ENCODE measurements at places on chromosomes 11 and 22.

- no peak for DNase-seq
Observed at GRCh38 chr11:8217926-8218325, 45.8 kb downstream of the LMO1 start.

GRCh38 chr11:61695917-61696316 lies 15.7 kb downstream of the DAGLA start:
- DNase-seq = no peak

GRCh38 chr11:94031625-94032024 lies 10.5 kb downstream of the HEPHL1 start:
- no peak for DNase-seq

GRCh38 chr11:19562156-19562555 lies 150.5 kb upstream of the NAV2 start:
- no peak for DNase-seq

GRCh38 chr22:35021161-35021560 lies 44.8 kb upstream of the ISX start:
- no peak for DNase-seq

GRCh38 chr11:3167143-3168119 lies 2.3 kb upstream of the OSBPL5 start:
- no peak for DNase-seq

- DNase-seq = no peak
Observed at GRCh38 chr11:95016139-95016538, 8.9 kb upstream of the KDM4E start.

DNA sequence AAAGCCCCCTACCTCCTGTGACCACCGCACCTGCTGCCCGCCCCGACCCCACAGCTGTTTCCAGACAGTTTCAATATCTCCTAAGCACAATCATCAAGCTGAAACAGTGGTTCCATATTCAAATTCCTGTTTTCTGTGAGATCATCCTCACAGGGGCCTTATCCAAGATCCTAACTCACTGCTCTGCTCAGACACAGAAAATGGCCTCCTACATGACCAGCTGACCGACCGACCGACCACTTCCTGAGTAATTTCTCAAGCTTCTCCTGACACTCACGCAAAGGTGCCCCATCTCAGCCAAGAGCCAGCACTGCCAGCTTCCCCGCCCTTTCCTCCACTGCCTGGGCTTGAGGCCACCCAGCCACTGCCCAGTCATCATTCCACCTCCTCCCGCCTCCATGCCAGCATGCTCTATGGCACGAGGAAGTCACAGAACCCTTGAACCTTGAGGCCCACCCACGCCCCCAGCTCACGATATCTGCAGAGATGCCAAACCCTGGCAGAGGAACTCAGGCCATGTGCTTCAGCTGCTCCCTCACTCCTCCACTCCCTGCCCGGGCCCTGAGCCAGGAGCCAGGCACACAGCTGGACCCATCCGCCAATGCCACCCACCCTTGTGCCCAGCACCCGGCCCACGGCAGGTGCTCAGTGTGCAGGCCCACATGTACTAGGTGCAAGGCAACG lies 14.0 kb downstream of the KIAA0930 start:
- DNase-seq = peak; percentile 38

GRCh38 chr11:60775420-60775961 lies 9.6 kb upstream of the MS4A10 start:
- peak; percentile 88 for DNase-seq

- peak; percentile 63 for DNase-seq
Observed at GRCh38 chr11:115760461-115761320, 256.5 kb upstream of the CADM1 start.

DNA sequence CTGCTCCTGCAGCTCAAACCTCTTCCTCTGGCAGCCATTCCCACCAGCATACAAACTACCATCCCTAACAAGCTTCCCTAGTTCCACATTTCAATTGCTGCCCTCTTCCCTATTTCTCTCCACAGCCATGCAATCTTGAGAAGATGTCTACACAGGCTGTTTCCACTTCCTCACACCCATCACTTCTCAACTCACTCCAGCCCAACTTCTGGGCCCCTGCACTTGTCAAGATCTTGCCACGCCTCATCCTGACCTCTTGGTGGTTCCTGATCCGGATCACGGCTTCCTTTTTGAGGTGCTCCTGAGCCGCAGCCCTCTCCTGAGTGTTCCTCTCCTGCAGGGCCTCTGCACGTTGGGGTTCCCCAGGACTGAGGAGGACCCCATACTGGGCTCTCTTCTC lies 22.6 kb downstream of the RPL27A start:
- no peak for DNase-seq

- DNase-seq = no peak
Observed at GRCh38 chr11:102487214-102487613, 34.6 kb upstream of the TMEM123 start.

GRCh38 chr11:76318744-76319384 lies 62.1 kb downstream of the THAP12 start:
- DNase-seq = peak; percentile 89

DNA sequence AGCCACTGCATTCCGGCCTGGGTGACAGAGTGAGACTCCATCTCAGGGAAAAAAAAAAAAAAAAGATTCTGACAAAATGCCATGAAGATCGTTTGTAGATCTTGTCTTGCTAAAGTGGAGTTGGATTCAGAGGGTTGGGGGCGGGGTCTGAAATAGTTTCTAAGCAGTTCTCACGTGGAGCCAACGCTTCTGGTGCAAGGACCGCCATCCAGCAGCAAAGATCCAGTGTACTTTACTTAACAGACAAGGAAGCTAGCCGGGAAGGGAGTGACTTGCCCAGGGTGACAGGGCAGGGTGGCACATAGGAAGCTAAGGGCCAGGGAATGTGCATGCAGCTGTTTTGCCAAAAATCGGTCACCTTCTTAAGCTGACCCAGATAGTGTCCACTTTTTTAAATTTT lies 27.4 kb downstream of the APOL1 start:
- no peak for DNase-seq

DNA sequence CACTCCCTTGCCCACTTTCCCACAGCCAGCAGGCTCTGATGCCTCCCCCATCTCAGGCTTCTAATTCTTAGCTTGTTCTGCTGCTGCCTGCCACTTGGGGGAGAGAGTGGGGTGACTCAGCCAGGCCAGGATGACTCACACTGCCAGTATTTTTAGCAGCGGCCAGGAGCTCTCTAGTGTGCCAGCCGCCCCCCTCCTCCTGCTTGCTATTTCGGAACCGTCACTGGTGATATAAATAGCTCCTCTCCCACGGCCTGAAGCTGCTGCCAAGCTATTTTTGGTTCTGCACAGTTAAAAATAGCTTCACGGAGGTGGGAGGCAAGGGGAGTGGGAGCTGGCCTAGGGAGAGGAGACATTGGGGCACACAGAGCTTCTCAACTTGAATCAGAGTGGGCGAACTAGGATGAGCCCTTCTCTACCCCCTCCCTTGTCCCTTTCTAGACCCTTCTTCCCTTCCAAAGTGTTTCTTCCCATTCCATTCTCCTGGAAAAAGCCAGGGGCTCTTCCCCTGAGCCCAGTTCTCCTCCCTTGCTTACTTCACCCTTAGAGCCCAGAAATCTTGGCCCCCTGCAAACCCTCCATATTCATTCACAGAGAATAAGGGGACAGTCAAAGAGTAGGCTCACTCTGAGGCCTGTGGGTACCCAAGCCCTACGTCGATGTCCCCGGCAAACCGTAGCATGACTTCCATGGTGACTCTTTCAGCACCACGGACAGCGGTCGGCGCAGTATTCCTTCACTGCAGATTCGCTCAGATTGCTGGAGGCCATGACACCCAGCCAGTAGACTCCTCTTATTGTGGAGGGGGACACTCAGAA lies 2.5 kb upstream of the NPAS4 start:
- DNase-seq = peak; percentile 91

DNA sequence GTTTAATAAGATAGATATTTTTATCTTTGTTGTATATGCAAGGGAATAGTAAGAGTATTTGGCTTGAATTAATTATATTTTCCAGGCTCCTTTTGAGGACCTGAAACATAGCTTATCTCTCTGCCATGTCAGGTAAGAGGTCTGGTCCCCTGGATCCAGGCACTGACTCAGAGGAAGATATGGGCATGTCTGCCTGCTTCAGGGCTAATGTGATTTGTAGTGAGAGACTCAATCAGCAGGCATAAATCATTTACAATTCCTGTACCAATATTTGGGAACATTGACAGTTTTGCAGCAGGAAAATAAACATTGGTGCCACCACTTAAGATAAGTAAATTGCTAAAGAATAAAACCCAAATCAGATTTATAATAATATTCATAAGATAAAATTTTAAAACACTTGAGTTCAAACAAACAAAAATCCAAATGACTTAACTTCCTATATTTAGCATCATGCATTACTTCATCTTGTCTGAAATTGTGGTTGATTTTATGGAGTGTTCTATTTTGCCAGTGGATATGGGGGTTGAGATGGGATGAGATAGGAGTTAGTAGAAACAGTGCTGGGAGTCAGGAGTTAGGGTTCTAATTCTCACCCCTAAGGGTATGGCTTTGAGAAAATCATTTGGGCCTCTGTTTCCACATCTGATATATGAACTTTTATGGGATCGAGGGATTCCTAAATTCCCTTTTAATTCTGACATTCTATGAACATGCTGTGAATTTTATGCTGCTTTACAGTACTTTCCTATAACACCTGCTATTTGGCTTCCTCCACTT lies 5.1 kb upstream of the CALCA start:
- no peak for DNase-seq

GRCh38 chr11:19606856-19607655 lies 105.6 kb upstream of the NAV2 start:
- DNase-seq = no peak

DNA sequence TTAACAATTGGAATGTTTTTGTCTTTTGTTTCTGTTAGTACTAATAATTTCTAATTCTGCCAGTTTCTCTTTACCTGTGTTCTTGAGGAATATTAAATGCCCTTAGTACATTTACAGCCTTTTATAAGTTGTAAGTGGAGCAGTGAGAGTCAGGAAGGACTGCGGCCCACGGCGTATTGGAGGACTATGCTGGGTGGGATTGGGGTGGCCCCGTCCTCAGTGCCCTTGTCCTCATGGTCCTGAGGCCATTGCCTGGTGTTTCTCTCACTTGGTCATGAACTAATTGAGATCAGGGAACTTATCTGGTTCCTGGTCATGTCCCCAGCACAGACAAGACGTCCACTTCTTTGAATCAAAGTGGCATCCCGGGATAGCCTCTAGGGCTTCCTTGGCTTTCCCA lies 3.3 kb downstream of the TUB start:
- no peak for DNase-seq

GRCh38 chr11:117220999-117221774 lies 10.7 kb downstream of the PCSK7 start:
- no peak for DNase-seq

DNA sequence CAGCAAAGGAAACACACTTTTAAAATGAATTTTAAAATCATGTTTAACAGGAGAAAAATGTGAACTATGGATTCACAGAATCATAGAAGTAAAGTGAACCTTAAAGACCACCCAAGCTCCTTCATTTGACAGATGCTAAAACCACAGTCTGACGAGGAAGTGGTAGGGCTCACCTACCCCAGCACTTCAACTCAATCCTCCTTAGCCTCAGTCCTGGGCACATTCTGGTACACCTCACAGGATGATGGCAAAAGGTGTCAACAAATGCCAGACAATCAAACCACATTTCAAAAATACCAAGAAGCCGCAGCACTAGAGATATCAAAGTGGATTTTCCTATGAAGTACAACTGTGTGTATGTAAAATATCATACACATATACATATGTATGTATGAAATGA lies 43.1 kb downstream of the PITPNB start:
- DNase-seq = no peak

DNA sequence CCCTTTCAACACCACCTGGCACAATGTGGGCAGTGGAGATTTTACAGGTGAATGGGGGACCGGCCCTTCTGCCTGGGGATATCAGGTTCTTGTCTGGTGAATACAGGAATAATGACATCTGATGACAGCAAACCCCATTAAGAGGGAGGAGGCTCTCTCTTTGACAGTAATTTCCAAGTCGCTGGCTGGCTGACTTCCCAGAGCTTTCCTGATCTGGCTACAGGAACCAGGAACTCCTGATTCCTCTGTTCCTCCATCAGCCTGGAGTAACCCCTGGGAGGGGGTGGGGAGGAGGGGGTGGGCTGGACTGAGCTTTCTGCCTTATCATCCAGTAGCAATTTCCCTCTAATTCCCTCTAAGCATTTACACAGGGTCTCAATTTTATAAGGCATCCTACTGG lies 3.7 kb upstream of the MIEF1 start:
- DNase-seq = no peak

DNA sequence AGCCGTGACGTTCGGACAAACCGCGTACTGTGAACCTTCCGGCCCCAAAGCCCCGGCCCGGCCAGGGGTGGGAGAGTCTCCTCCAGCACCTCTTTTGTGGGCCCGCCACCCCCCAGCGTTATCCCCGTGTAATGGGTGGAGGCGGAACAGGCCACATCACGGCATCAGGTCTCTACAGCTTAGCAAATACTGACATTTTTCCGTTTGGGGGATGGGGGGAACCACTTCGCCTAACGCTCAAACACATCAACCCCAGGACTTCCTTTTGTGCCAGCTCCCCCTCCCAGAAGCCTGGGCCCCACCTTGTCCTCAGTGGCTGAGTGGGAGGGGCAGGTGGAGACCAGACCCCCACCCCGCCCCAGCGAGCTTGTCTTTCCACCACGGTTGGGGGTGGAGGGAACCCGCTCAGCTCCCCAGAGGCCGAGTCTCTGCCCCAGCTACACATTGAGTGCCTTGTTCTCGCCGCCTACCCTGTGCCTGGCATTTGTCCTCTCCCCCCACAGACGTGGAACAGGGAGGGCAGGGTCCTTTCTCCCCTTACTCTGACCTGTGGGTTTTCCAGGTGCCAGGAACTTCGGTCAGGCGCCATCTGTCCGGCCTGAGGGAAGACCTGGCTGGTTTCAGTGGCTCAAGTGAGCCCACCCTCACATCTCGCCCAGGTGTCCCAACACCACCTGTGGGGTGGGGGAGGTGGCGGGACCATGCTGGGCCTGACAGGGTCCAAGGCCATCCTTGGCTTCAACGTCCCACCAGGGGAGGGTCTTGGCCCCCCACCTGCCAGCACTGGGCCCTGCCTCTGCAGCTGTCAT lies 29.6 kb downstream of the SBF1 start:
- no peak for DNase-seq

- DNase-seq = no peak
Observed at GRCh38 chr11:528815-529727, 6.3 kb downstream of the HRAS start.

- no peak for DNase-seq
Observed at GRCh38 chr11:118267486-118267885, 3.4 kb upstream of the MPZL2 start.

DNA sequence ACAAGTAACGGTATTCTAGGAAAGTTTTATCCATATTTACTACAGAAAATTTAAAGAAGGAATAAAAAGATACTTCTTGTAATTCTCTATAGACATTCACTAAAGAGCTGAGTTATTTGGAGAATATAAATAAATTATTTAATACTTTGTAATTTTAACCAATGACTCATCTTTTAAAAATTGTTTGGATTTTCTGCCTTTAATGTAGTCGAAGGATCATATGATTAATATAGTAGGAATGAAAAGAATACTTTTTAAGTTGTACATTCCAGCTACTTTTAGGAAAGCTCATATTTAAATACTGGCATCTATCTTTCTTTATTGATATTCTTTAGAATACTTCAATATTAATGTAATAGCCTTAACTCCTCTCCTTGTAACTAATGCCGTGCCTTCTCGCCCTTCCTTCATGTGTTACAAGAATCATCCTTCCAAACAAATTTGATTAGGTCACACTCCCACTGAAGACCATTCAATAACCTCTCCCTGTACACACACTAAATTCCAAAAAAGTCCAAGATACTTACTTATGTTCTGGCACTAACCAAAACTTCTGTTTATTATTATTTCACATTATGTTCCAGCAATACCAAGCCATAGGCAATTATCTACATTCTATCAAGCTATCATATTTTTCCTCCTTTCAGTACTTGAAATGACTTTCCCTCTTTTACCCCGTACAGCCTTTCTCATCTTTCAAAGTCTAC lies 501.9 kb downstream of the CNTN5 start:
- no peak for DNase-seq
